ENCODE measurements at places on chromosomes 3 and 15.

- no peak for DNase-seq
These were observed 574.6 kb downstream of the VGLL3 start for GRCh38 chr3:86416334-86416733.

GRCh38 chr3:126347543-126348161 lies 9.6 kb downstream of the KLF15 start:
- no peak for DNase-seq

DNA sequence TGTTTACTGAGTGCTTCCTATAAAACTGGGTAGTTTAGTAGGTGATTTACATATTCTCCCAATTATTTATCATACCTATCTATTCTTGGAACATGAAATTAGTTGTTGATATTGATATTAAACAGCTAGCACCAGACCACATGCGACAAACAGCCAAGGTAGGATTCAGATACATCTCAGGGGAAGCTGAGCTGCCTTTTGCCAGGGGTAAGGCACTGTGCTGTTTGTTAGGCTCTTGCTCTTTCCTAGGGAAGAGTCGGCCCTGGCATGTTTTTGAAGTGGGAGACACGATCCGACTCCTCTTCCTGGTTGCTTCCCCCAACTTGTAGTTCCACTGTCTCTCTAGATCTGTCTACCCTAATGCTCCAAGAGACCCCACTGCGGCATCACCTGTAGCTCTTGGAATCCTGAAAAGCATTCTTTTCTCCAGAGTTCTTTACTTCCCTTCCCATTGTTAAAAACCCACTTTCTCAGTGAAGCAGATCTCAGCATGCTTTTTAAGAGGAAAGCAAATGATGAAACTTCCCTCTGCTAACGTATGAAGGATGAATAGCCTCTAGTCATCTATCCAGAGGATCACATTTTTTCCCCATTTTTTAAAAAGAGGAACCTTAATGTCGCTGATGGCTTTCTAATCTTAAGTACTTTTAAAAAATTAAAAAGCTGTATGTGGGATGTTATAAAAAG lies 138.4 kb downstream of the GHSR start:
- no peak for DNase-seq

- no peak for DNase-seq
These were observed 112.3 kb downstream of the RORA start for GRCh38 chr15:61116825-61117224.

DNA sequence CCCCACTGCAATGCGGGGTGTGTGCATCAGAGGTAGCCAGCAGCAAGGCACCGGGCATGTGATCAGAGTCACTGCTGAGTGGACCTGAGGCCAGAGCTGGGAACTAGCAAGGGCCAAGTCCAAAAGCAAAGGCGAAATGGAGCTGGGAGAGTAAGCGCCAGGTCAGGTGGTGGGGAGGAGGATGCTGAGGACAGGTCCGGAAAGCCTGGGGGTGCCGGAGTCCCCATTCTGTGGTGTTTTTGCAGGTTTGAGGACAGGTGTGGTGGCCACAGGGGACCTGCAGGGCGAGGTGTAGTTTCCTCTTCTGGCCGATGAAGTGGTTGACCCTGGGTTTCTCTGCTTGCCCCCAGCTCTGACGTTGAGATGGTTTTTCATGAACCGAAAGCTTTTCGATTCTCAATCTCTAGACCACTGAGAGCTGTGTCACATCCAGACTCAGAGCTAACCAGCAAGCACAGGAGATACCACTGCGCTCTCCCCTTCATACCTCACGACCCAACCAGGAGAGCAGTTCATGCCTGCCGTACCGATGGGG lies 35.0 kb upstream of the HES1 start:
- DNase-seq, result no peak

DNA sequence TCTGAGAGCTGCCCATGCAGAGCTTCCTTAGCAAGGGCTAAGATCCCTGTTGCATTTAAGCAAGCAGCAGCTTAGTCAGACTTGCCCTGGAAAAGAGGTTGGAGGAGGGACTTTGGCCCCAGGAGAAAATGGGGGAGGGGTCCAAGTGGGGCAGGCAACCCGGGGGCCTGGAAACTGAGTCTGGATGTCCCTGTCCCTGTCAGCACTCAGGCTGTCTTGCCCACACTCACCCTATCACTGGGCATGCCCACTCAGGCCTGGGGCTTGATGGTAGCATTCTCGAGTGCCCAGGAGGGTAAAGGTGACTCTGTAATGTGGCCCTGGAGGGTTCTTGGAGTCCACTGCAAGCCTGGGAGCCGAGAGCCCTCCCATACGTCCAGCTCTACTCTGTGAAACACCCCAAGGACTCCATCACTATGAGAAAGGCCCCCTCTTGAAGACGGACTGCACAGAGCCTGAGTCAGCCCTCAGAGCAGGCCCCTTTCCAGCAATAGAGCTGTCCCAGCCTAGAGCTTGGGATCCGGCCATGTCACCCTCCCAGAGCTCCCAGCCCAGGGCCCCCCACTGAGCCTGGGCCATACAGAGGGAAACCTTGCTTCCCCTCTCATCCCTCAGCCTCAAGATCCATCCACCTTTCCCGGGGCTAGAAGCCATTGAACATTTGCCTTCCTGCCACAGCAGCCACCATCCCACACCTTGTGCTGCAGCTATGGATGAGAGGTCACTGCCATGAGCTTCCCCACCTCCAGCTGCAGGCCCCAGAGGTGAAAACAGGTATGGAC lies 13.4 kb downstream of the MYL3 start:
- no peak for DNase-seq
